ENCODE measurements at places on chromosomes 12 and 14.

GRCh38 chr12:113241191-113242025 lies 20.1 kb downstream of the TPCN1 start:
- DNase-seq: no peak

- no peak for DNase-seq
Observed at GRCh38 chr14:21467616-21468015, 9.1 kb downstream of the RAB2B start.

GRCh38 chr12:114984634-114985061 lies 300.7 kb upstream of the TBX3 start:
- no peak for DNase-seq

DNA sequence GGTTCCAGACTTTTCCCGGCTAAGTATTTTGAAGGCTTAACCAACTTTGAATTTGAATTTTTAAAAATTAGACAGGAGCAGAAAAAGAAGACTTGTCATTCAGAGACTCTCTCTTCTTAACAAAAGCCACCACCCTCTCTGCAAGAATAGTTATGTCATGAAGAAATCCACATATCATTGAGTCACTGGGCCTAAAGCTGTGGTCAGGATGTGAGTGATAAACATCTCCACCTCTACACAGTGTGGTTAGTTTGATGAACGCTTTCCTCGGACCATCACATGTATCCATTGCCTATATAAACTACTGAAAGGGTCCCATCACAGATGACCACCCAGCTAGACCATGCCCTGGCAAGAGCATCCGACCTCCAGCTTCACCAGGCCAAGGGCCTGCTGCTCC lies 226.1 kb downstream of the KSR2 start:
- DNase-seq: no peak

DNA sequence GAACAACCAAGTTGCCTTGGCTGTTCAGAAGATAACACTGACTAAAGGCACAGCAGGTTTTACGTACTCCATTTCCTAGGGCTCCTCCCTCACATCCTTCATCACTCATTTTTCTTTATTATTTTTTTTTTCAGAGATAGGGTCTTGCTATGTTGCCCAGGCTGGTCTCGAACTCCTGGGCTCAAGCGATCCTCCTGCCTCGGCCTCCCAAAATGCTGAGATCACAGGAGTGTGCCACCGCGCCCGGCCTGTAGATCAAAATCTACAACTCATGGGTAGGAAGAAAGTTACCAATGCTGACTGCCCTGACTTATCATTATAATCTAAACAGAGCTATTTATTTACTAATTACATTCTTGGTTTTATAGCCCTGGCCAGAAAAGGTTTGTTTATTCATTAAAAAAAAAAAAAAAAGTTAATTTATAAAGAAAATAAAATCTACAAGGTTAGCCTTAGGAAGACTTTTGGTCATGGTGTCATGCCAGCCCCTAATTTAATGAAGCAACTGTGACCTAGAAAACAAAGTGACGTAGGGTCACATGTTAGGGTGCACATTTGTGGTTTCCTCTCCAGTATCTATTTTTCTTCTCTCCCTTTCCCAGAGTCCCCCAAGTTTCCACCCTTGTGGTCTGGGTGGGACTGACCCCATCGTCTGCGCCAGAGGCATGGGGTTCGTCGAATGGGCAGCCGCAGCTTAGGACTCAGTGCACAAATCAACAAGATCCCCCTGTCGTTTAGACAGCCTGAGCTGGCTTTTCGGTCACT lies 19.0 kb upstream of the FOXN3 start:
- no peak for DNase-seq

DNA sequence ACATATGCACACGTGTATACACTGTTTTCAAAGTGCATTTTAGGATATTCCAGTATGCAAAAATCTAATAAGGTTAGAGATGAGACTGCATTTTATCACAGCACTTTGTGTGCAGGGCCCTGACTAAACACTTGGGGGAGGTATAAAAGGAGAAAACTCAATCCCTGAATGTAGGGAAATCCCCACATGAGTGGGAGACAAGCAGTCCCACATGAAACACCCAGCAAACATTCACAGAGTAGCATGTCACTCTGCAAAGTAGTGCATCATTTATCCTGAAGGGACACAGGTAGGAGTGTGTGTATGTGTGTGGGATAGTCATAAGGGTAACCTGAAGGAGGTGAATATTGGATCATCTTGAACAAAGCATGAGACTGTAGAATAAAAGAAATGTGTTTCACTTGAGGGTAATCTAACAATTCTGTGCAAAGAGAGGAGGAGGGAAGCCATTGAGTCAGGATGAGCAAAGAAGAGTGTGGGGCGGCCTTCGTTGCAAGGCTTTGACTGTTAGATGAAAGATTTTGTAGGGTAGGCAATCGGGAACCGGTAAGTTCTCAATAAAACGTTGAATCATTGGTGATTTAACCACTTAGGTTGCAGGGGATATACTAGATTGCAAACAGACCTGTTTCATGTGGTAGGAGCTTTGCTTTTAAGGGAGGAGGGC lies 2.9 kb downstream of the PRPF40B start:
- DNase-seq: peak; percentile 29

- no peak for DNase-seq
Observed at GRCh38 chr14:68952531-68953195, 26.4 kb downstream of the ACTN1 start.

GRCh38 chr12:121915841-121916321 lies 2.5 kb upstream of the CFAP251 start:
- no peak for DNase-seq

GRCh38 chr12:84841591-84841990 lies 71.0 kb downstream of the SLC6A15 start:
- DNase-seq: no peak

GRCh38 chr12:26857465-26858176 lies 24.6 kb upstream of the ITPR2 start:
- DNase-seq: no peak

DNA sequence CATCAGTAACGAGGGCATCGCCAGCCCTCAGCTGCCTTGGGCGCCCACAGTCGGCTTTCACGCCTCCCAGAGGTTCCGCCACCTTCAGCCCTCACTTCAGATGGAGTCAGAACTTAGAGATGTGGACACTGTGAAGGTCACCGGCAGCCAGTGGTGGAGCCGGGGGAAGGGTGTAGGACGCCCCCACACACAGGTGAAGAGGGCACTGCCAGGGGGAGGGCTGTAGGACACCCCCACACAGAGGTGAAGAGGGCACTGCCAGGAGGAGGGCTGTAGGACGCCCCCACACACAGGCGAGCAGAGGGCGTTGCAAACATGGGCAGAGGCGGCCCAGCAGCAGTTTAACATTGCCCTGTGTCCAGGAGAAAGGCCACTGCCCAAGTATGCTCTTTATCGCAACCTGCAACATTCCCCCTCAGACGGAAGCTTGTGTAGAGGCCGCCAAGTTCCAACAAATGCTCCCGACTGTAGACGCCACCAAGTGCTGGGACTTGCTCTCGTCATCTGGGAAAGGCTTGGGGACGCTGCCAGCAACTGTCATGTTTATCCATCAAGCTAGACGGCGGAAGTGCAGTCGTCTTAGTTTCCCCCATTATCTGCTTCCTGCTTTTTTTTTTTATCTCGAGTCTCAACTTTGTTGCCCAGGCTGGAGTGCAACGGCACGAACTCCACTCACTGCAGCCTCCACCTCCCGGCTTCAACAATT lies 4.9 kb upstream of the ANKLE2 start:
- DNase-seq: no peak

GRCh38 chr12:24561882-24562770 lies 386.8 kb downstream of the BCAT1 start:
- DNase-seq: peak; percentile 15

GRCh38 chr12:132003846-132004245 lies 54.1 kb downstream of the EP400 start:
- no peak for DNase-seq

- no peak for DNase-seq
Observed at GRCh38 chr12:8993827-8994226, 4.5 kb downstream of the KLRG1 start.

GRCh38 chr14:58656671-58657411 lies 19.1 kb downstream of the DACT1 start:
- DNase-seq: no peak

GRCh38 chr12:16095531-16096110 lies 181.9 kb downstream of the SLC15A5 start:
- DNase-seq: no peak

- no peak for DNase-seq
Observed at GRCh38 chr12:52988898-52989297, 17.4 kb upstream of the EIF4B start.

DNA sequence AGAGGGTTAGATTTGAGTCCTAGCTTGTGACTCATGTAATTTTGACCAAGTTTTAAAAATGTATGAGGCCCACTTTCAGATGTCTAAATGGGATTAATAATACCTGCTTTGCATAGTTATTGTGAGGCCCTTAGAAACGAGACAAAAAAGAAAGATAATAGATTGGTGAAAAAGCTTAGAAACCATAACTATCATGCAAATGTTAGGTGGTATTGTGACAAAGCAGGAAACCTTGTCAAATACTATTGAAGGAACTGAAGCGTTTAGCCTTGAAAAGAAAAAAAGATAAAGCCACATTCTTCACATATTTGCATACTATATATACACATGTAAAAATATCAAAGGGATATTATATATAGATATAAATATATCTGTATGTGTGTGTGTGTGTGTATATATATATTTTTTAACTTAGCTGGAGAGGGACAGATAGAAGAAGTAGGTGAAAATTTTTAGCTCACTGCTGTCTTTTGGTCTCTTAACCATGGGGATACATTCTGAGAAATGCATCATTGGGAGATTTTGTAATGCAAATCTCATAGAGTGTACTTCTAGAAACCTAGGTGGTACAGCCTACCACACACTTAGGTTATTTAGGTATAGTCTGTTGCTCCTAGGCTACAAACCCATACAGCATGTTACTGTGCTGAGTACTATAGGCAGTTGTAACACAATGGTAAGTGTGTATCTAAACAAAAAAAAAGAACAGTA lies 270.3 kb downstream of the CCDC91 start:
- DNase-seq: no peak

GRCh38 chr12:69509904-69510827 lies 40.0 kb downstream of the FRS2 start:
- DNase-seq: no peak
